ENCODE measurements at places on chromosomes 16 and 17.

- no peak for DNase-seq
Observed at GRCh38 chr17:17560975-17561374, 30.5 kb downstream of the PEMT start.

- no peak for DNase-seq
Observed at GRCh38 chr17:53093391-53093790, 729.3 kb upstream of the KIF2B start.

GRCh38 chr16:77467821-77468335 lies 33.0 kb upstream of the ADAMTS18 start:
- no peak for DNase-seq

DNA sequence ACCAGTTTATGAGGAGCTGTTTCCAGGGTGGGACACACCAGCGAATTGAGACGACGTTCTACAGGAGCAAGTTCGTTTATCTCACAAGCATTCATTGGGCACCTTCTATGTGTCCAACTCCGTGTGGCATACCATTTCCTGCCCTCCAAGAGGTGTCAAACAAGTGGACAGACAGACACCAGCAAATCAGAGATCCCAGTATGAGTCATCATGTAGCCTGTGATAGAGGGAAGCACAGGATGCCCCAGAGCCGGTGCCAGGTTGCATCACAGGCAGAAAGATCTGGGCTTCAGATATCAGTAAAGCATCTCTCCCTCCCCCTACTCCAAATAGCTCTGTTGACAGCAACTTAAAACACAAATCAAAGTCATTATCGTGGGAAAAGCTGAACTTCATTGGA lies 31.8 kb upstream of the MAF start:
- DNase-seq, result no peak

DNA sequence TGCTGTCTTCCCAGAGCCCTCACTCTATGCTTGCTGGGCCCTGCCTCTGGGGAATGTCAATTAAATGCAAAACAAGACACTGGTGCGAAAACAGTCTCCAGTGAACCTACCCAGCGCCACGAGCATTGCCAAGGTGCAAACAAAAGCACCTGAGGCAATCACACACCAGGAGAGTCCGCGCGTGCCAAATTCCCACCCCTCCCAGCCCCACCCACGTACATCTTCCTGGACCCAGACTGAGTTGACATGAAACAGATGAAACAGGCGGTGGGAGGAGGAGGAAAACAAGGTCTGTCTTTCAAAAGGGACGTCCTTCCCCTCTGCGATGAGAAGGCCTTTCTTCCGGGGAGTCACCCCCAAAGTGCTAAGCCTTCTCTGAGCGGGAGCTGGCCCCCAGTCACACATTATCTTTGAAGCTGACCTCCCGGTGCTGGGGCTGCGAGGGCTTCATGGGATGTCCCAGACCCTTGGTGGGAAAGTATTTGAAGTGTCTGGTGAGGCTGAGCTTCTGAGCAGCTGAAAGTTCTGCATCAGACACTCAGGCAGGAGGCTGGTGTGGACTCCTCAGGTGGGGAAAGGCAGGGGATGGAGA lies 200.4 kb downstream of the AXIN2 start:
- no peak for DNase-seq

- DNase-seq, result no peak
Observed at GRCh38 chr17:67487506-67487905, 110.4 kb downstream of the PITPNC1 start.
